Activated T-helper 1 cell treated with Interleukin-2 at 50 U/mL for 16 hours (primary cell): ENCODE measurements at places on chromosomes 1 and 21.

- no peak for DNase-seq
These were observed 1.4 kb downstream of the NIT1 start for GRCh38 chr1:161119092-161119903.

GRCh38 chr1:199313444-199313843, 674.6 kb downstream of the PTPRC start:
- no peak for DNase-seq

DNA sequence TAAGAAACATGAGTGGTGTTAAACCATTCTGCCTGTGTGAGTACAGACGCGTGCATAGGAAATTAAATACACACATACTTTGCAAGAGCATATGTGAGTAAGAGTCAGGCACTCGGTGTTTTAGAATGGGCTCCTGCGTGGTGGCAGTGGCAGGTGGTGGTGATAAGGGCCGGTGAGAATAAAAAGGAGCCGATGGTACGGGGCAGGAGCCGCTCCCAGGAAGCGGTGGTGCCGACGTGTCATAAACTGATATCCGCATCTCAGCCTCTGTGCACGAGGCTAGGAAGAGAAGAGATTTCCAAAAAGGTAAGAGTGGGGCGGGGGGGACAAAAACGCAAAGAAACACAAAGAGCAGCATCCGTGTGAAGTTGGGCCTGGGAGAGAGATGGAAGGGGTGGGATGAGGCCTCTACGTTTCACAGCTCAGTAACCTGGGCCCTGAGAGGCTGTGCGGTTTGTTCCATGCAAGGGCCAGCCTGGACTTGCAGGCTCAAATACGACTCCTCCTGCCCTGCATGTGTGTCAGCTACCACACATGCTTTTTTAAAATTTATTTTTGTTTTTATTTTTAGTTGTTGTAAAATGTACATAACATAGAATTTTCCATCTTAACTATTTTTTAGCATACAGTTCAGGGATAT, 127.7 kb upstream of the COL6A1 start:
- no peak for DNase-seq

GRCh38 chr1:204246876-204247275, 33.1 kb upstream of the GOLT1A start:
- no peak for DNase-seq

DNA sequence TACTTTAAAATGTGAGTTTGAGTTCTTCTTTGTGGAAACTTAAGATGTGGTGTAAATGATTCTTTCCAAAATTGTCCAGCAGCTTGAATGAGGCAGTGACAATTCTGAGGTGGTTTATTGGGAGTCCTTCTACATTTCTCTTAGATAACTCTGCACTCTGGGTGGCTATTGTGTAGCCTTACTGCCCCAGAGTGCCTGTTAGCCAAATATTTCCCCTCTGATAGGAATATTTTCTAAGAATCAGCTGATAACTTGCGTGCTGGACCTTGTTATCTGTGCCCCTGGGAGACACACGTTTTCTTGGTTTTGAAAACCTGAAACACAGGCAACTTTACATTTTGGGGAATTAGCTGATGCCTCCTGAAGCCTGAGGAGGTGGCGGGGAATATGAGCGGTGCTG, 91.6 kb downstream of the CD247 start:
- no peak for DNase-seq

DNA sequence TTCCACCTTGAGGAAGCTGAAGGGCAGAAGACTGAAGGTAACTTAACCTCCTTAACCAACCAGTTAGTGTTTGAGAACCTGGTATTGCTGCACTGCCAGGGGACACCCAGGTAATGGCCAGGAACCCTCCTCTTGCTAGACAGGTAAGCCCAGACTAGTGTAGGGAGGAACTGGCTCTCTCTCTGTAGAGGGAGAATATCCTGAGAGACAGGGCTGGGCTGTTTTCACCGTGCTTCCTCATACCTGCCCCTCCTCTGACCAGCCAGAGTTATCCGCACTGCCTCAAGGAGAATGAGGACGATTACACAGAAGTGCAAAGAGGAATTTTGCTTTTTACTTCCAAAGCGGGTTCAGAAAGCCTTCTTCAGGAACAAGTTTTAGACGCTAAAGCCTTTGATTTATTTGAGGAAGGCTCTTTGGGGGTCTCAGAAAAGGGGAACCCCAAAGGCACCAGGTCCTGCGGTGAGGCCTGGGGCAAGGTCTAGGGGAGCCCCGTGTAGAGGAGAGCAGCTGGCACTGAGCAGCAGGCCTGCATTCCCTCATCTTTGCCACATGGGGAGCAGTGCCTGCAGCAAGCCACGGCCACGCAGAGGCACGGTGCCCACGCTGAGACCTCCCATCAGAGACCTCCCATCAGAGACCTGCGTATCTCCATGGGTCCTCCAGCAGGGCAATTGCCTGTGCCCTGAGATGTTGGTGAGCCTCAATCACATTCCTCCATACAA, 13.5 kb downstream of the GNG4 start:
- no peak for DNase-seq
